Spinal cord (tissue), 10 donors: ENCODE measurements at places on chromosomes 5 and 9. TPM values are rescaled to one million over a fixed set of nuclear protein-coding genes. Genes with fewer than 3 reads are reported as not detected.
A peak's percentile ranks its signal among the peaks of the same experiment; 100 is the strongest.

- no peak overlapping the region for H3K4me3 ChIP-seq
- H3K27me3 ChIP-seq, result no peaks in the 10 kb centered on the region
- H3K36me3 ChIP-seq, result no peaks in the 10 kb centered on the region
- no peak overlapping the region for H3K27ac ChIP-seq
Observed at GRCh38 chr5:6937677-6938076, 224.4 kb downstream of the TENT4A start.

DNA sequence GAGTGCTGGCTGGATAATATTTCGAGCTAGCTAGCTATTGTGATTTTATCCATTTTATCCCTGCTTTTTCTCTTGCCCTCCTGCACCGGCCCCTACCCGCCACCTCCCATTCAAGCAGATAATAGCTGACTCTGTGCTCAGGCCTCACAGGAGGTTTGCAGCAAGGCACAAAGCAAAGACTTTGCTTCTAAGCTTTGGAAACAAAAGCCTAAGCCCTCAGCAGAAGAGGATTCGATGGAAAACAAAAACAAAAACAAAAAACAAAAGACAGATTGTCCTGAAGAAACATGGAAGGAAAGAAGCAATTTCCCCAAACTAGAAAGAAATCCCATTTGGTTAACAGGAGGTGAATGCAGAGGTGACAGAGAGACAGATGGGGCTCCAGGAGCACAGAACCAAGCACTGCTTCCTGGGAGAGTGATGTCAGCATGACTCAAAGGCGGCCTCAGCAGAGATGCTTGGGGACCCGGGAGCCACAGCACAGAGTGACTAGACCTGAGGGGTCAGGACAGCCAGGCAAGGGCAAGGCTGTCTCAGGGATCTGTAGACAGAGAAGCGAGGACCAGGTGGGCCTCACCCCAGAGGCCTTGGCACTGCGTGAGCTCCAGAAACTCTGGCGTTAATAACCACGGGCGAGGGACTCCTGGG is 28.4 kb downstream of the MTX3 start:
- H3K36me3 ChIP-seq, result no peaks in the 10 kb centered on the region
- no peaks in the 10 kb centered on the region for H3K27me3 ChIP-seq
- peaks cover 3% of the 10 kb centered on the region for H3K4me1 ChIP-seq
- H3K4me3 ChIP-seq, result no peak overlapping the region

- H3K4me3 ChIP-seq, result no peak overlapping the region
- H3K27me3 ChIP-seq, result no peaks in the 10 kb centered on the region
- DNase-seq, result no peak
- H3K4me1 ChIP-seq, result no peaks in the 10 kb centered on the region
- no peak overlapping the region for H3K27ac ChIP-seq
- H3K36me3 ChIP-seq, result no peaks in the 10 kb centered on the region
Observed at GRCh38 chr5:88761269-88761850, 121.6 kb downstream of the MEF2C start.

- DNase-seq, result no peak
- no peaks in the 10 kb centered on the region for H3K4me1 ChIP-seq
- no peak overlapping the region for H3K27ac ChIP-seq
- H3K27me3 ChIP-seq, result no peaks in the 10 kb centered on the region
- H3K4me3 ChIP-seq, result no peak overlapping the region
Observed at GRCh38 chr5:111998871-111999270, 241.9 kb upstream of the NREP start.

DNA sequence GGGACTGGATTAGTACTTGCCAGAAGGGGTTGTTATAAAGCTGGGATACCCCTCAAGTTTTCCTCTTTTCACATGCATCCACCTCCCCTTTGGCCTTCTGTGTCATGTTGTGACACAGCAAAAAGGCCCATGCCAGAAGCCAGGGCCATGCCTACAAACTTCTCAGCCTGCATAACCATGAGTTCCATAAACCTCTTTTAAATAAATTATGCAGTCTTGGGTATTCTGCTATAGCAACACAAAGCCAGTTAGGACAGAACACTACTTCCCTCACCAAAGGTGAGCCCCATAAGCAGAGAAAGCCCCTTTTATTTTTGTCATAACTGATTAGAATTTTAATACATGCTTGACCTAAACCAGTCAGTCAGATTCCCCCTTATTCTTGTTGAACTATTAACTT is 801.3 kb downstream of the DNAH5 start:
- H3K27me3 ChIP-seq, result no peaks in the 10 kb centered on the region
- no peak overlapping the region for H3K4me3 ChIP-seq
- no peak overlapping the region for H3K27ac ChIP-seq
- no peak for DNase-seq
- H3K4me1 ChIP-seq, result no peaks in the 10 kb centered on the region

DNA sequence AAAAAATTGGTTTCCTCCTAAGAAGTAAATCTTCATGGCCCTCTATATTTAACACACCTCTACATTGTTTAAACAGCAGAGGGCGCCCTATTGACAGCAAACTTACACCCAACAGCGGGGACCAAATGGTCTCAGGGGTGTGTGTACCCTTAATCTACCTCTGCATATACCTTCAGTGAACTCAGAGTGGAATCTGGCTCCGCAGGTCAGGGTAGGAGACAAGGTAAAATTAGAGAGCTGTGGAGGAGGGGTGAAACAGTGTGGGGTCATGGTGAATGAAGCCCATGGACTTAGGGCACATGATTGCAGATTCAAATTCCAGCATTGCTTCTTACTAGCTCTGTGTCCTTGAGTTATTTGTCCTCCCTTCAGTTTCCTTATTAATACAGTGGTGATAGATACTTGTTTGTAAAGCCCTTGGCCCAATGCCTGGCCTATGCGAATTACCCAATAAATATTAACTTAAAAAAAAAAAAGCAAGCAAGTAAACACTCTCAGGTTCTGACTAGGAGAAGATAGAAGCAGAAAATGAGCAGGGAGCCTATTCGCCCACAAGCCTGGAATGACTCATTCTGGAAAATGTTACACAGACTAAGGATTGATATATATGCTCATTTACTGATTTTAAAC is 122.9 kb downstream of the CAVIN4 start:
- no peaks in the 10 kb centered on the region for H3K27me3 ChIP-seq
- no peak overlapping the region for H3K4me3 ChIP-seq
- no peaks in the 10 kb centered on the region for H3K36me3 ChIP-seq
- no peak overlapping the region for H3K27ac ChIP-seq
- no peak for DNase-seq
- no peaks in the 10 kb centered on the region for H3K4me1 ChIP-seq

DNA sequence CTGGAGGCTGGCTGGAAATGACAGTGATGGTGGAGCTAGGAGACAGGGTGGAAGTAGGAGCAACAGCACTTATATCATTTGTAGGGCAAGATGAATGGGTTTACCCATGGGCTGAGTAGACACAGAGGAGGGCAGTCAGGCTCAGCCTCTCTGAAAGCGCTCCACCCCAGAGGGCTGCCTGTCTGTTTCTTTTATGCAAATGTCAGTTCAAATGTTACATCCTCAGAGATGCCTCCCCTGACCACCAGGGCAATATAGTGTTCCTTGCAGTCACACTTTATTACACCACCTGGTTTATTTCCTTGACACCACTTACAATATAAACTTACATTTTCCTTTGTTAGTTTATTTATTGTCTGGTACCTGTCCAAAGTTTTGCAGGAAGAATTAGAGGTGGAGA is 159.5 kb upstream of the IL12B start:
- no peak overlapping the region for H3K27ac ChIP-seq
- H3K4me1 ChIP-seq, result no peaks in the 10 kb centered on the region
- no peaks in the 10 kb centered on the region for H3K27me3 ChIP-seq
- H3K36me3 ChIP-seq, result no peaks in the 10 kb centered on the region
- DNase-seq, result no peak
- H3K4me3 ChIP-seq, result no peak overlapping the region

- H3K27ac ChIP-seq, result no peak overlapping the region
- no peak for DNase-seq
- H3K27me3 ChIP-seq, result no peaks in the 10 kb centered on the region
- H3K4me1 ChIP-seq, result peaks cover 2% of the 10 kb centered on the region
- no peak overlapping the region for H3K4me3 ChIP-seq
Observed at GRCh38 chr9:91275655-91276054, 86.1 kb downstream of the AUH start.

DNA sequence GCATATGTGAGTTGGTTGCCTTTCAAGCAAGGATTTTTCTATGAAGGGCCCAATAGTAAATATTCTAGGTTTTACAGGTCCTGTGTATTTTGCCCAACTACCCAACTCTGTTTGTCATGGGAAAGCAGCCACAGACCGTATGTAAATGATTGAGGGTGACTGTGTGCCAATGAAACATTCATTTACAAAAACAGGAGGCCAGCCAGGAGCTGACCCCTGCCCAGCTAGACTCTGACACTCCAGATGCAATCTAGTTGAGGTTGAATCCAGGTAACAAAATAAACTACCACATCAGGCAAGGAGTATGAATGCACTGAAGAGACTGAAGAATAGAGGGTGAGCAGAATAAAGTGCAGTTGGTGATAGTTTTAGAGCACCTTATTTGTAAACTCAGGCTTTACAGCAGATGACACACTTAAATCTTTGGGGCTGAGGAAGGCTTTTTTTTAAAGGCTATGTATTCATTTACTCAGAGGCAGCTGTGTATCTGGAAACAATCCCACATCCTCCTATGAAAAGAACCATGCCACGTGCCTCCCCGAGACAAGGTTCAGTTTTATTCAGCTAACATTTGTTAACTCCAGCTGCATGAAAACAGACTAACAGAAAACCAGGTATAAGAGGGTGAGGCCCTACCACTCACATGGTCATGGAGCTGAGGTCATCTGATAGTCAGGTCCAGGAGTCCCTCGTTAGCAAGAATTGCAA is 60.7 kb downstream of the SLC1A1 start:
- H3K27ac ChIP-seq, result no peak overlapping the region
- no peaks in the 10 kb centered on the region for H3K27me3 ChIP-seq
- no peak overlapping the region for H3K4me3 ChIP-seq
- H3K4me1 ChIP-seq, result peaks cover 11% of the 10 kb centered on the region
- peaks cover 3% of the 10 kb centered on the region for H3K36me3 ChIP-seq

GRCh38 chr5:6581559-6582426 is 51.1 kb downstream of the NSUN2 start:
- H3K27me3 ChIP-seq, result no peaks in the 10 kb centered on the region
- H3K36me3 ChIP-seq, result peaks cover 6% of the 10 kb centered on the region
- DNase-seq, result no peak
- H3K4me1 ChIP-seq, result peaks cover 21% of the 10 kb centered on the region
- H3K4me3 ChIP-seq, result no peak overlapping the region
- H3K27ac ChIP-seq, result no peak overlapping the region

- DNase-seq, result no peak
- no peaks in the 10 kb centered on the region for H3K4me1 ChIP-seq
- H3K27ac ChIP-seq, result no peak overlapping the region
- H3K36me3 ChIP-seq, result no peaks in the 10 kb centered on the region
- H3K27me3 ChIP-seq, result no peaks in the 10 kb centered on the region
Observed at GRCh38 chr9:3746296-3747275, 220.8 kb upstream of the RFX3 start.

- H3K4me3 ChIP-seq, result no peak overlapping the region
- DNase-seq, result no peak
- no peaks in the 10 kb centered on the region for H3K27me3 ChIP-seq
- H3K36me3 ChIP-seq, result no peaks in the 10 kb centered on the region
- H3K4me1 ChIP-seq, result no peaks in the 10 kb centered on the region
Observed at GRCh38 chr9:100354121-100354800, 1.5 kb upstream of the TEX10 start.

GRCh38 chr9:131731644-131732043 is 8.2 kb downstream of the RAPGEF1 start:
- peaks cover 49% of the 10 kb centered on the region for H3K4me1 ChIP-seq
- peaks cover 6% of the 10 kb centered on the region for H3K36me3 ChIP-seq
- H3K27ac ChIP-seq, result peak overlapping the region; percentile 48
- DNase-seq, result no peak

KCNMB1 gene
- total RNA-seq, result 0.30 TPM

PRRX2 gene
- 2.4 TPM for total RNA-seq

SLC6A19 gene
- total RNA-seq, result 0.06 TPM

CCL21 gene
- total RNA-seq, result not detected

GPR21 gene
- total RNA-seq, result 5.6 TPM

TMC1 gene
- 0.39 TPM for total RNA-seq

CD72 gene
- 1.7 TPM for total RNA-seq

MCTP1 gene
- total RNA-seq, result 15.0 TPM

FCN2 gene
- total RNA-seq, result not detected
